ENCODE measurements at places on chromosomes 16 and 17. TPM values are rescaled to one million over a fixed set of nuclear protein-coding genes. Genes with fewer than 3 reads are reported as not detected.

Gene TMEM132E
- total RNA-seq, result not detected

Gene VPS9D1
- total RNA-seq, result 1.6 TPM

Gene C1QL1
- total RNA-seq, result not detected

Gene MYO1C
- total RNA-seq, result 11.7 TPM

Gene SLC35G6
- total RNA-seq, result not detected

Gene TEKT3
- not detected for total RNA-seq

DNA sequence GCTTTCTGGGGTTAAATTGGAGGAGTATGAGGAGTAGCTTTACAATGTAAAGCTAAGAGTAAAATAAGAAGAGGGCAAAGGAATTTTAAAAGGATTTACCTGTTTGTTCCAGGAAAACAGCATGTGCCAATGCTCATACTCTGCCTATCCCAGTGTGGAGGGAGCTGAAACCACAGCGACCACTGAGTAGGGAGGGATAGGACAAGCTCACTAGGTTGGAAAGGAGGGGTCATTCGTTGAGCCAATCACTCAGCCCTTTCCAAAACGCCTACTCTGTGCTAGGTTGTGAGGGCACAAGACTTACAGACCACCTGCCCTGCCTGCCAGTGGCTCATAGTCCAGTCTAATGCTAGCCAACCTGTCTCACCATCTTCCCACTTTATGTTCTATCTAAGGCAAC lies 1.1 kb upstream of the DNAJC7 start:
- DNase-seq, result no peak

DNA sequence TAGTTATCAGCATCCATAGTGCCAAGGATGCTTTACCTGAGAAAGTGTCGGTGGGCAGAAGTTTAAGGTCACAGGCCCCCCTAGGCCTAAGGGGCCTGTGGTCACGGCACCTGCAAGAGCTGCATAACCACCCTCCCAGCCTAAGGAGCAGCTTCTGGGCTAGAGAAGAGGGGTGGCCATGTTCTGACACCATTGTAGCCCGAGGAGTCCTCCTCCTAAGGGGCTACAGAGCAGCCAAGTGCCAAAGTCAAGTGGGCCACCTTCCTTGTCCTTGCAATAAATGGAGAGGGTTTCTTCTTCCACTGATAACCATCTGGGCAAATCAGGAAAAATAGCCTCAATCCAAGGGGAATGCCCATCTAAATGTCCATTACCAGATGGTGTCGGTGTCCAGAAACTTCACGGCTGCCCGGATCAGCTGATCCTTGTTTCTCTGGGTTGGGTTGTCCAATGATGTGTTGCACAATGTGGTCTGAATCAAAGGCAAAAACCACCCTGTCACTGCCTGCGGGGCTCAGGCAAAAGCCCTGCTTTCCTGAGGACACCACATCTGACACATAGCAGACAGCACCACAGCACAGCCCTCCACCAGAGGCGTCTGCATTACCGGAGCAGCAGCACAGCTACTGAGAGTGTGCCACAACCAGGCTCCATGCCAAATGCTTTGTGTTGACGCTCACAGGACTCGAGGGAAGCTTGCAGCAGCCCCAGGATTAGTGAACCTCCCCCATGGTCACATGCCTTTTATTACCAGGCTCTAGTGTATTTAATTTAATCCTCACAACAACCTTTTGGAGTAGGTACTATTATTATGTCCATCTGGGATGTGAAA lies 12.8 kb downstream of the ATPAF2 start:
- DNase-seq, result peak; percentile 39

GRCh38 chr17:55426851-55427586 lies 5.4 kb upstream of the MMD start:
- DNase-seq, result no peak

DNA sequence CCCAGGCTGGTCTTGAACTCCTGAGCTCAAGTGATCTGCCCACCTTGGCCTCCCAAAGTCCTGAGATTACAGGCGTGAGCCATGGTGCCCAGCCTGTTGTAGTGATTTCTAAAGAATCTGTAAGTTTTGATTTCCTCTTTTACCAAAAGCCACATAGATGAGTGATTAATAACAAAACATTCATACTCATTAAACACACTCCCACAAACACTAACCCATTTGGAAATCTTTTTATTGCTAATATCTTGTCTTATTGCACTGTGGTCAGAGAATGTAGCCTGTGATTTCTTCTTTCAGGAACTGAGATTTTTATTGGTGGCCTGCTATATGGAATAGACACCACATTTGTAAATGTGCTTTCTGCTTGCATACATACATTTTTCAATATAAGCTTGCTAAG lies 31.6 kb downstream of the MYH10 start:
- no peak for DNase-seq

DNA sequence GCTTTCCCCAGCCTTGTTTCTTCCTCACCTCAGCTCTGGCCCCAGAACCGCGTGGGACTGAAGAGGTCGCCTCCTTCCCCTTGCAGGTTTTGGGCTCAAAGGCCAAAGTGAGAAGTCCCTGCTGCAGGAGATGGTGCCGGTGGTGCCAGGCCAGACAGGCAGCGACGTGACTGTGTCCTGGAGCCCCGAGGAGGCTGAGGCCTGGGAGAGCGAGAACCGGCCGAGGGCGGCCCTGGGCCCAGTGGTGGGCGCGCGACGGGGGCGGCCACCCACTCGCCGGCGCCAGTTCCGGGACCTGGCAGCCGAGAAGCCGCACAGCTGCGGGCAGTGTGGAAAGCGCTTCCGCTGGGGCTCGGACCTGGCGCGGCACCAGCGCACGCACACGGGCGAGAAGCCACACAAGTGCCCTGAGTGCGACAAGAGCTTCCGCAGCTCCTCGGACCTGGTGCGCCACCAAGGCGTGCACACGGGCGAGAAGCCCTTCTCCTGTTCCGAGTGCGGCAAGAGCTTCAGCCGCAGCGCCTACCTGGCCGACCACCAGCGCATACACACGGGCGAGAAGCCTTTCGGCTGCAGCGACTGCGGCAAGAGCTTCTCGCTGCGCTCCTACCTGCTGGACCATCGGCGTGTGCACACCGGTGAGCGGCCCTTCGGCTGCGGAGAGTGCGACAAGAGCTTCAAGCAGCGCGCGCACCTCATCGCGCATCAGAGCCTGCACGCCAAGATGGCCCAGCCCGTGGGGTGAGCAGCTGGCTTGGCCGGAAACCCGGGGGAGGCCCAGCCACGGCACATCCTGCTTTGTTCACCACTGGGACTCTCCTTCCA lies 6.0 kb downstream of the ZNF213 start:
- no peak for DNase-seq

GRCh38 chr16:49788986-49789385 lies 66.9 kb downstream of the ZNF423 start:
- DNase-seq, result no peak

GRCh38 chr17:74961657-74962350 lies 10.8 kb downstream of the HID1 start:
- peak; percentile 77 for DNase-seq

DNA sequence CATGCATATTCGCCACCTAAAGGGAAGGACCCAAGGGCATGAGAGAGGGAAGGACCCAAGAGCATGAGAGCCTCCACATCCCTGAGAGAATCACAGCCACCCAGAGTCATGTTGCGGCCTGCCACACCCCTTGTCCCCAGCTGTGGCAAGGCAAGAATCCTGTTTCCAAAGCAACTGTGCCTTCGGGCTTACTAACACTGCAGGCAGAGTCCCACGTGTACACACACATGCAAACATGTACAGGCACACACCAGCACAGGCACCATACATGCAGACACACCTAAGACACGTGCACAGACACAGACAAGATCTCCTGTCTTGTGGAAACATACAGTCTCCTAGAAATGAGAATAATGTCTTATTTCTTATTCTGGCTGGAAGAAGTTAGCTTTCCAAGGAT lies 92.4 kb upstream of the CDYL2 start:
- no peak for DNase-seq

- no peak for DNase-seq
These were observed 15.0 kb downstream of the THUMPD1 start for GRCh38 chr16:20726661-20727060.

DNA sequence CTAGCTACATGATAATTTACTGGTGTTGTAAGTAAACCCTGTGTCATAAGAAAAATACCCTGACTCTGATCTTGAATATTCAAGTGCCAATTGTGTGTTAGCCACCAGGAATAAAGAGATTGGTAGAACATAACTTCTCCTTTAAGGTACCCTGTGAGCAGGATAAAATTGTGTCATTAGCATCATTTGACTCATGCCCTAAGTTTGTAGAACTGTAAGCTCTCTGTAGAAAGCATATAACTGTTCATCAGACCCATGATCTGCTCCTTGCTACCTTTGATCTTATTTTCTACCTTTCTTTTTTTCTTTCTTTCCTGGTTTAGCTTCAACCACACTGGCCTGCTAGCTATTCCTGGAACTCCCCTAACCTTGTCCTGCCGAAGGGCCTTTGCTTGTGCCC lies 35.8 kb downstream of the PTRH2 start:
- DNase-seq, result no peak

- DNase-seq, result no peak
These were observed 3.8 kb downstream of the SNX29 start for GRCh38 chr16:11980136-11980844.

DNA sequence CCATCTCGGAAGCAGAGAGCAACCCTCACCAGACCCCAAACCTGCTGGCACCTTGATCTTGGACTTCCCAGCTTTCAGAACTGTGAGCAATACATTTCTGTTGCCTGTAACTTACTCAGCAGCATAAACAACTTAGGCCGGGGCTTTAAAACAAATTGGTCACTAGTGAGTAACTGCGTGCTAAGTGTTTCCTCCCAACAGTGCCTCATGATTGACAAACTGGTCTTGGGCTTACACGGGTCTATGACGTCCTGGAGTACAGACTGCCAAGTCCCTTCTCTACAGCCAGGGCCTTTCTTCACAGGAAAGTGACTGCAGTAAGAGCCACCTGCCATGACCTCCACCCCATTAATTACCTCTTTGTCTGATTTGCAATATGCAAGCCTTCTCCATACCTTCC lies 136.7 kb downstream of the XYLT1 start:
- DNase-seq, result no peak

DNA sequence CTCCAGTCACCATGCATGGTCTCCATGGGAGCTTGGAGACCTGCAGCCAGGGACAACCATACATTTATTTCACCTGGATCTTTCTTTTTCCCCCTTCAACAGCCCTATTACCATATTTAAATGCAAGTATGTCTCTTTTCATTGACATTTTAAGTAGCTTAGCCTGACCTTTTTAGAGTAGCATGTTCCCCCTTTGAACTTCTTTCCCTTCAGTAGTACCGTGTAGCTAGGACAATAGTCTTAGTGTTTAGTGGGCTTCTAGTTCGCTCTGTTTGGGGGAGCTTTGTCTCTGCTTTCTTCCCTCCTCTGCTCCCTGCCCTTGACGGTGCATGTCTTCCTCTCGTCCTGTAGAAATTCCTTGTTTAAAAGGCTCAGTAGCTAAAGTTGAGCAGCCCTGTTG lies 94.6 kb downstream of the CCDC182 start:
- DNase-seq, result no peak

DNA sequence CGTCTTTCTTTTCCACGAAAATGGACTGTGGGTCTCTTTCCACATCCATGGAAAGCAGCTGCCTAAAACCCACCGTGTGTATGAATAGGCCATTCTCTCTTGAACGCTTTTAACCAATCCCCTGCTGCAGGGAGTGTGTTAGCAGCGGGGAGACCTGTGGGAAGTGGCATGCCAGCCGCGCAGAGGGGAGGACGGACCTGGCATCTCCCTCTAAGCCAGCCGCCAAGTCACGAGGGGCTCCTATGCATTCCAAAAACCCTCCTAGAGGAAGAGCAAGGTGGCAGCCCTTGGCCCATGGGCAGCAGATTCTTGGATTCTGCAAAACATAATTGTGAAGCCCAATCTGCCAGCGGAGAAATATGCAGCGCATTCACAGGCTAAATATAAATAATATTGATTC lies 15.4 kb downstream of the RBFOX3 start:
- DNase-seq, result no peak

GRCh38 chr16:84190731-84191388 lies at the start of gene ADAD2:
ADAD2 (plus strand) TSS chr16:84191157; CDS start chr16:84191231, 74 bp downstream.
- peak; percentile 25 for DNase-seq

GRCh38 chr16:67339453-67339852 lies 12.8 kb downstream of the LRRC36 start:
- DNase-seq, result no peak

- DNase-seq, result peak; percentile 33
These were observed 617 bp downstream of the COASY start for GRCh38 chr17:42562388-42563142.

GRCh38 chr17:81884520-81884919 lies 6.9 kb downstream of the ALYREF start:
- no peak for DNase-seq

DNA sequence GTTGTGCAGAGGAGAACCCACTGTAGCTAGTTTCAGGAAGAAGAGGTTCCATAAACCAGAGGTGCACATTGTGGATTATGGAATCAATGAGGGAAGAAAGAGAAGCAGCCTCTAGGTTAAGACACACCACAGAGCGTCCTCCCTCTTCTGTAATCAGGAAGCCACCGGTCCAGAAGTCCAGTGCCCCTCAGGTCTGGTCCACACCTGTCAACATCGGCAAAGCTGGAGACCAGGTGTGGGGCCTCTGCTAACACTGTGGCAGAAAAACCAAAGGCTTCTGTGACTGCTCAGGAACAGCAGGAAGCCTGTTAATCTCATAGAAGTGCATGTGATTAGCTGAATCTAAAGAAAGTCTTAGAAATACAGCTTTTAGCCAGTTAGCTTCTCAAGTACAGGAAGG lies 23.3 kb downstream of the LIMD2 start:
- no peak for DNase-seq

DNA sequence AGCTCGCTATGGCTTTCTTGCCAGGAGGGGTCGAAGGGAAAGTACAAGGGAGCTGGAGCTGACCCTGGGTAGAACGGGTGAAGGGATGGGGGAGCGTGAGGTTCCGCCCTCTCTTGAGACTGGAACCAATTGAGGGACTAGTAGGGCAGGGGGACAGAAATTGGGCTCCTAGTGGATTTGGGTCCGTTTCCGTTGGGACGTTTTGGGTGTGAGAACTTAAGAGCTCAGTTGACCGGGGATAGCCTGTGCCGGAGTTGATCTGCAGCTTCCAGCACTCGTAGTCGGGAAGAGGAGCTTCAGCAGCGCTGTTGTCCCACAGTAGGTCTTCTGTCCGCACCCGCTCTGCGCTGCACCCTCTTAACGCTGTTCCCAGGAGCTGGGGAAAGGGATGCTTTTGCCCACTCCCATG lies 481 bp downstream of the CNTROB start:
- DNase-seq, result peak; percentile 26

All from activated naive CD8-positive, alpha-beta T cell treated with anti-CD3 and anti-CD28 coated beads for 36 hours (primary cell).